ENCODE measurements at places on chromosomes 7 and 10. TPM values are rescaled to one million over a fixed set of nuclear protein-coding genes. Genes with fewer than 3 reads are reported as not detected.
A peak's percentile ranks its signal among the peaks of the same experiment; 100 is the strongest.

CRYGN gene
- 0.27 TPM for polyA plus RNA-seq

COX19 gene
- 7.2 TPM for polyA plus RNA-seq

ANXA11 gene
- polyA plus RNA-seq: 117 TPM

NRCAM gene
- 8.6 TPM for polyA plus RNA-seq

ASZ1 gene
- polyA plus RNA-seq: not detected

ABI1 gene
- 33.4 TPM for polyA plus RNA-seq

FBXO24 gene
- 0.67 TPM for polyA plus RNA-seq

DNA sequence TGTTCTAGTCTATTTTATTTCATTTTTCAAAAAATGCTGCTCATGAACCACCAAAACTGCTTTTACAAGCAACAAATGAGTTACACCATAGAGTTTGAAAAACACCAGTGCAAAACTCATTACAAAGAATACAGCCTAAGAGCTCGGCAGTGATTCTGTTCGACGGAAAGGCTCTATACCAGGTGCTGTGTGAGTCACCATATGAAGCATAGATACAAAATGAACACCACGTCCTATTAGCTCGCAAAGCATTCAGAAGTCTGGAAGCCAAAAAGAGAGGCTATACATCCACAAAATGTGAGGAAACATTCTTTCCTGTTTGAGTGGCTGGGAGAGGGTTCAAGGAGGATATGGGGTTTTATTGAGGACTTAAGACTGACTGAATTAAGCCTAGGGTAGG lies 136.1 kb downstream of the ATE1 start:
- no peak for DNase-seq
- H3K4me1 ChIP-seq: no peaks in the 10 kb centered on the region
- H3K27ac ChIP-seq: no peak overlapping the region
- peaks cover 4% of the 10 kb centered on the region for H3K36me3 ChIP-seq
- no peaks in the 10 kb centered on the region for H3K27me3 ChIP-seq

DNA sequence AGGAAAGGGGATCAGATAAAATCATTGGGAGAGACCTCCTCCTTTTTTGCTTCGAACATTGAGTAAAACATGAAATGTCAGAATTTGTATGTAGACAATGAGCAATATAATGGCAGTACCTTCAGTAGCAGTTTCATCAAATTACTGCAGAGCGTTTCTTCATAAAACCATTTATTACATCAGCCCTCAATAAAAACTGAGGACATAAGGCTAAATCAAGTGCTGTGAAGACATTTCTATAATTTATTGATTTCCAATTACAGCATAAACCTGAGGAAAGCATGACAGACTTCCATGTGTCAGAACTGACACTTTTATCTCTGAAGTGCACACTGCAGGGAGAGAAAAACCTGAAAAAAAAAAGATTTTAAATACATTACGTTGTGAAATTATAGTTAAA lies 172.6 kb upstream of the ZNF804B start:
- no peak overlapping the region for H3K4me3 ChIP-seq
- no peaks in the 10 kb centered on the region for H3K4me1 ChIP-seq
- H3K27ac ChIP-seq: no peak overlapping the region
- no peak for DNase-seq
- H3K27me3 ChIP-seq: no peaks in the 10 kb centered on the region

DNA sequence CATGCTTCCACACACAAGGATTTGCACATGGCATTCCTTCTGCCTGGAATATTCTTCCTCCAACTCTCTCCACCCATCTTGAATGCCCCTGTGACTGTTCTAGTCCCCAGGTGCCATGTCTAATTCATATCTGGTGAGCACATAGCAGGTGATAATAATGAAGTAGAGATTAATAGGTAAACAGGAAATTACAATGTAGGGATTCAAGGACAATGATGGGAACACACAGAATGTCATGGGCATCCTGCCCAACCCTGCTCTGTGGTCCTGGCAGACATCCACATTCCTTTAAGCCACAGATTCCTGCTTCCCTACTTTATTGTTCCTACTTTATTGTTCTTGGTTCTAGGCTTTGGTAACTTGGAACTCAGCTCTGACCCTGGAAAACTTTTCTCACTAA lies 115.8 kb downstream of the THSD7A start:
- DNase-seq: no peak
- H3K4me3 ChIP-seq: no peak overlapping the region
- H3K4me1 ChIP-seq: no peaks in the 10 kb centered on the region
- no peaks in the 10 kb centered on the region for H3K36me3 ChIP-seq

DNA sequence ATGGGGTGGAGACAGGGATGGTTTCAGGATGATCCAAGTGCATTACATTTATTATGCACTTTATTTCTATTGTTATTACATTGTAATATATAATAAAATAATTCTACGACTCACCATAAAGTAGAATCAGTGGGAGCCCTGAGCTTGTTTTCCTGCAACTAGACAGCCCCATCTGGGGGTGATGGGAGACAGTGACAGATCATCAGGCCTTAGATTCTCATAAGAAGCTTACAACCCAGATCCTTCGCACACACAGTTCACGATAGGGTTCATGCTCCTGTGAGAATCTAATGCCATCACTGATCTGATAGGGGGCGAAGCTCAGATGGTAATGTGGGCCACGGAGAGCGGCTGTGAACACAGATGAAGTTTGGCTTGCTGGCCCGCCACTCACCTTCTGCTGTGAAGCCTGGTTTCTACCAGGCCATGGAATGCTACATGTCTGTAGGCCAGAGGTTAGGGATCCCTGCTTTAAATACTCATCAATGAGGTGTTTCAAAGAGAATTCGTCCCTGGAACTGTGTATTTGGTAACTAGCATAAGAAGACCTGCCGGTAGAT lies 21.2 kb upstream of the PRKCQ start:
- no peak for DNase-seq
- H3K27me3 ChIP-seq: no peaks in the 10 kb centered on the region
- no peak overlapping the region for H3K27ac ChIP-seq
- no peak overlapping the region for H3K4me3 ChIP-seq

- H3K4me3 ChIP-seq: no peak overlapping the region
- no peaks in the 10 kb centered on the region for H3K36me3 ChIP-seq
- no peak for DNase-seq
- peaks cover 3% of the 10 kb centered on the region for H3K4me1 ChIP-seq
- H3K27me3 ChIP-seq: peaks cover 50% of the 10 kb centered on the region
- no peak overlapping the region for H3K27ac ChIP-seq
Observed at GRCh38 chr10:97190450-97190849, 4.7 kb upstream of the SLIT1 start.

- no peak overlapping the region for H3K27ac ChIP-seq
- no peak for DNase-seq
- H3K4me3 ChIP-seq: no peak overlapping the region
- no peaks in the 10 kb centered on the region for H3K36me3 ChIP-seq
- H3K27me3 ChIP-seq: no peaks in the 10 kb centered on the region
Observed at GRCh38 chr10:69428165-69428564, 11.4 kb upstream of the TACR2 start.

DNA sequence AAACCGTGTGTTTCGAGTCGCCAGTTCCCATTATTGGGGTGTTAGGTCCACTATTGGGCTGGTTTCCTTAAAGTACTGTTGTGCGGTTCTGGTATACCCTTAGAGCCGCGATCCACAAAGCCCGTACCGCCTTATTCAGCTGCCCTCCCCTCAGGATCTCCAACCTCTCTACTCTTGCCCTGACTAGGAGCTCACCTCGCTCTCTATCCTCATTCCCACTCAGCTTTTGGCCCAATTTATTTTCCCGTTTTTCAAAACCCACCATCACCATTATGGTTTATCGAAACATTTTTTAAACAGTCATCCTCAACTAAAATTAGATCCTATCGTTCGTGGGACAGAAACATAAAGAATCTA lies 461 bp upstream of the ETV1 start:
- DNase-seq: no peak
- peaks cover 44% of the 10 kb centered on the region for H3K27me3 ChIP-seq
- H3K36me3 ChIP-seq: no peaks in the 10 kb centered on the region
- peak overlapping the region; percentile 58 for H3K4me3 ChIP-seq

DNA sequence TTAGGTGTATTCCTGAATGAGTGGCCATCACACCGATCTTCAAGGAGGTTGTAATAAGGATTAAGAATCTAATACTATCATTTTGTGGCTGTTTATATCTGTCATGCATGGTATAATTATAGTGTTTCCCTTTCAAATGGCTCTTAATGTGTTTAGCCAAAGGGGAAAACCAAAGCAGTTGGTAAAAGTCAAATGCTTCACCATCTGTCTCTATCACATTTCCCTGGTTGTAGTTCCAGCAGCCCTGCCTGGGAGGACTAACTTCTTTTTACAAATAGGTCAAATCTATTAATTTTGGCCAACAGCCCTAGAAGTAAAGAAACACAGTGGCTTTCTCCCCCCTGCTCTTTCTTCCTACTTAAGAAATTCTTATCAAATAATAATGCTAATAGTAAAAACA lies 56.7 kb downstream of the ZNF365 start:
- no peak for DNase-seq
- no peaks in the 10 kb centered on the region for H3K36me3 ChIP-seq
- H3K4me3 ChIP-seq: no peak overlapping the region
- no peaks in the 10 kb centered on the region for H3K4me1 ChIP-seq
- no peak overlapping the region for H3K27ac ChIP-seq

DNA sequence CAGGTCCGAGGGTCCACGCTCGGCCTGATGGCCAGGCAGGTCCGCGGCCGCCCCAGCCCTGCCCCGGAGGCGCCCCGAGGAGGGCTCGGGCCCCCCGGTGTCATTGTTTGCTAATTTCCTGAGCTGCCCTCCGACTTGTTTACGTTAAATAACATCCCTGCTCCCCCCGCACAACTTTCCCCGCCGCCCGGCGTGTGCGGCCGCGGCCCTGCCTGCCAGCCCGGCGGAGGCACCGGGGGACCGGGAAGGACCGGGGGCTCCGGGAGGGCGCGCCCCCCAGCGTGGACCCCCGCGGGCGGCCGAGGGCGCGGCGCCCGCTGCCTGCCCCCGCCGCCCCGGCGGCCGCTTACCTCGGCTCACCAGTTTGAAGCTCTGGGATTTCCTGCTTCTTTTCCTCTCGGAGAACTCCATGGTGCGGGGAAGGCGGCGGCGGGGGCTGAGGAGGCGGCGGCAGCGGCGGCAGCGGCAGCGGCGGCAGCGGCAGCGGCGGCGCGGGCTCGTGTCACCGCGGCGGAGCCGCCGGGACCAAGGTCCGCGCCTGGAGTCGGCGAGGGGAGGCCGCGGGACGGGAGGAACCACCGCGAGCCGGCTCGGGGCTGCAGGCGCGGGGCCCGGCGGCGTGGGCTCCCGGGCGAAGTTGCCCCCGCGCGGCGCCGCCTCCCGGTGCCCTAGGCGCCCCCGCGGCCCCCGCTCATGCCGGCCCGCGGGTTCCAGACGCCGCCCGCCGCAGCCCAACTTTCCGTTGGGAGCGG lies 515 bp downstream of the BEND7 start:
- H3K4me3 ChIP-seq: peak overlapping the region; percentile 18
- peaks cover 4% of the 10 kb centered on the region for H3K4me1 ChIP-seq
- no peaks in the 10 kb centered on the region for H3K36me3 ChIP-seq

- DNase-seq: no peak
- H3K36me3 ChIP-seq: no peaks in the 10 kb centered on the region
- no peak overlapping the region for H3K4me3 ChIP-seq
- no peak overlapping the region for H3K27ac ChIP-seq
- no peaks in the 10 kb centered on the region for H3K27me3 ChIP-seq
Observed at GRCh38 chr7:7740037-7740355, 21.6 kb upstream of the RPA3 start.

DNA sequence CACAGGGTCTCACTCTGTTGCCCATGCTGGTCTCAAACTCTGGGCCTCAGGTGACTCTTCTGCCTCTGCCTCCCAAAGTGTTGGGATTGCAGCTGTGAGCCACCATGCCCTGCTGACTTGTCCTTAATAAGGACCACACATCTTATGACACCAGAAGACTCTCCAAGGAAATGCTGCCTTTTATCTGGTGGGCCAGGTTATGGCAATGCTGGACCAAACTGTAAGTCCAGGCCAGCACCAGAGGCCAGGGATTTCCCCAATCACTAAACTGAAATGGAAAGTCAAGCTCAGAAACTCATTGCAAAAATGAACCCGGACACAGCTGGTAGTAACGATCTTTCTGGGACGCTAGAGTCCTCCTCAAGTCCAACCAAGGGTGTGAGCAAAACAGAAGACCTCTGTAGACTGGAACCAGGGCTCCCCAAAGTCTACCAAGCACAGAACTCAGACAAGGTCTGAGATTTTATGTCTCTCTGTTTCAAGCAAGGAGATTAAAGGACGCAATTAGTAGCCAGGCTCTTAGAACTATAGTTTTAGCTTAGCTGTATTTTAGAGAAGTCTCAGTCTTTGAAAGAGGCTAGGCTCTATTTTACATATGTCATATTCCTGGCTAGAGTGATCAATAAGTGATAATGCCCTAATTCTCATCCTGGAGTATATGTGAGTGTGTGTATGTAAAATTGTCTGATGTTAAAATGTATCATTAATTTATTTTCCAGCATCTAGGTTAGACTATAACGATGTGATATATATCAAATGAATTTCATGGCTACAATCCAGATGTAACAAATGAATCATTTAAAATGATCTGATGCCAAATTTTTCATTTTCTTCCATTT lies 74.0 kb upstream of the ITGB1 start:
- H3K27me3 ChIP-seq: no peaks in the 10 kb centered on the region
- no peak overlapping the region for H3K4me3 ChIP-seq
- no peak overlapping the region for H3K27ac ChIP-seq
- no peak for DNase-seq

DNA sequence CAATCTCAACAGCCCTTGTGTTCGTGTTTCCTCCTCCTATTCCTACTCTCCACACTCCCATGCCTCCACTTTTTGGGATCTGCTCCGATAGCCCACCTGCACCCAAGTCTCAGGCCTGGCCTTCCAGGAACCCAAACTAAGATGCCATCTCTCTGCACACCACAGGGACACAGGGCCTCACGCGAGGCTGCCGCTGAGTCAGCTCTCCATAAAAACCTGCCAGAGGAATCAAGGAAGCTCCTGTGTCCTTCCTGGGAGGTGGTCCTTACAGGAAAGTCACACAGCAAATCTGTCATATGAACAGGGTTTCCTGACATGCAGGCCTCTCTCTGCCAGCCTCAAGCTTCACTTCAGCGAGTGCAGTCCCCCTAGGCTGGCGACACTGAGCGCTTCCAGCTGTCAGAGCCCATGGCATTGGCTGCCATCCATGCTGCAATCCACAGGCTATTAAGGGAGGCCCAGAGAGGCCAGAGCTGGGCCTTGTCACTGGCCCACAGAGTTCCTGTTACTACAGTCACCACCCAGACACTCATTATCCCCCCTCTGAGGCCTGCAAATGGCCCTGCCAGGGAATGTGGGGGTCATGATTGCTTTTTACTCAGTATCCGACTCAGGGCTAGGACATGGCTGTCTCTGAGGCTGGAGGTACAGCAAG lies 151.4 kb downstream of the OAT start:
- H3K4me3 ChIP-seq: no peak overlapping the region
- H3K27me3 ChIP-seq: no peaks in the 10 kb centered on the region

- H3K36me3 ChIP-seq: no peaks in the 10 kb centered on the region
- H3K27me3 ChIP-seq: no peaks in the 10 kb centered on the region
- no peak for DNase-seq
- H3K27ac ChIP-seq: peak overlapping the region; percentile 76
- H3K4me1 ChIP-seq: peaks cover 43% of the 10 kb centered on the region
- H3K4me3 ChIP-seq: peak overlapping the region; percentile 15
Observed at GRCh38 chr7:28155019-28155660, 25.5 kb downstream of the JAZF1 start.

Measured in spleen (tissue), 13 donors.